ENCODE measurements at places on chromosomes 13 and 19. TPM values are rescaled to one million over a fixed set of nuclear protein-coding genes. Genes with fewer than 3 reads are reported as not detected.

Gene CGB3
- total RNA-seq, result not detected

Gene PCDH20
- 0.19 TPM for total RNA-seq

Gene F2RL3
- not detected for total RNA-seq

Gene ZNF729
- not detected for total RNA-seq

Gene PTH2
- total RNA-seq, result not detected

Gene ZNF772
- total RNA-seq, result 7.0 TPM

Gene CAMSAP3
- 0.41 TPM for total RNA-seq

Gene PCDH17
- 0.34 TPM for total RNA-seq

Gene RETN
- total RNA-seq, result not detected

Gene PRR22
- 1.3 TPM for total RNA-seq

Gene ZNF296
- 0.12 TPM for total RNA-seq

Gene EBI3
- total RNA-seq, result 2.6 TPM

GRCh38 chr19:52170304-52170703, 1.1 kb downstream of the ZNF836 start:
- peaks cover 22% of the 10 kb centered on the region for H3K36me3 ChIP-seq
- H3K27ac ChIP-seq, result peak overlapping the region; percentile 95
- H3K4me1 ChIP-seq, result peaks cover 25% of the 10 kb centered on the region
- no peaks in the 10 kb centered on the region for H3K27me3 ChIP-seq

- H3K27me3 ChIP-seq, result no peaks in the 10 kb centered on the region
- no peak for DNase-seq
- no peak overlapping the region for H3K27ac ChIP-seq
- peaks cover 61% of the 10 kb centered on the region for H3K4me1 ChIP-seq
- no peak overlapping the region for H3K4me3 ChIP-seq
Observed at GRCh38 chr13:77323858-77324257, 3.0 kb downstream of the MYCBP2 start.

DNA sequence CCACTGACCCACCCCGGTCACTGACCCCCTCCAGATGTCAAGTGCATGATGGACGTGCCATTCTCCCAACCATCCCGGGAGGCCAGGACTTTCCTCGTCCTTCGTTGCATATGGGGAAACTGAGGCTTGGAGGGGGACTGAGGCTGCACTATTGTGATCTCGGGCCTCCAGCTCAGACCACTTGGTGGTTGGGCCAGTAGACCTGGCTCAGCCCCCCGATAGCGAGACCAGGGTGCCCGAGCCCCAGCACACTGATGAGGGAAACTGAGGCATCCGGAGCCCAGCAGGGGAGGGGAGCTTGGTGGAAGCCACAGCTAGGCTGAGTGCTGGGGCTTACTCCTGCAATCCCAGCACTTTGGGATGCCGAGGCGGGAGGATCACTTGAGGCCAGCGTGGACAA, 10.4 kb downstream of the EFNA2 start:
- no peak overlapping the region for H3K27ac ChIP-seq
- no peaks in the 10 kb centered on the region for H3K4me1 ChIP-seq
- no peak for DNase-seq
- H3K27me3 ChIP-seq, result peaks cover 2% of the 10 kb centered on the region
- H3K4me3 ChIP-seq, result no peak overlapping the region

GRCh38 chr13:77360032-77360685, 33.3 kb upstream of the MYCBP2 start:
- no peaks in the 10 kb centered on the region for H3K36me3 ChIP-seq
- H3K4me1 ChIP-seq, result no peaks in the 10 kb centered on the region
- peaks cover 6% of the 10 kb centered on the region for H3K27me3 ChIP-seq
- no peak for DNase-seq
- no peak overlapping the region for H3K4me3 ChIP-seq
- H3K27ac ChIP-seq, result no peak overlapping the region

DNA sequence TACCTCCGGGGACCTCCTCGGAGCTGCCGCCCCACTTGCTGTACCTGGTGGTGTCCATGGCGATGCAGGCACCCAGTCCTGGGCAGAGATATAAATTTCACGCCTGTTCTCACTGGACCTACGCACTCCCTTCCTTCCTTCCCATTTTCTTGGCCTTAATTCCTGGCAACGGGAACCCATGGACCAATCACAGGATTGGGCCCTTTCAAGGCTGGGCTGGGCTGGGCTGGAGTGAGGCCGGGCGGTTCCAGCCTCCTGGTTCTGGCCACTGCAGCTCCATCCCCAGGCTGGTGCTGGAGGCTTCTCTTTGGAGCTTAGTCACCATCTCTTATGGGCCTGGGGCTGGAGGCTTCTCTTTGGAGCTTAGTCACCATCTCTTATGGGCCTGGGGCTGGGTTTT, at the start of gene CLEC4G:
Gene CLEC4G (minus strand): TSS at position 66 of the 400 bp plus-strand sequence. CDS start 8 bp downstream, at position 58.
- H3K27ac ChIP-seq, result no peak within 1 kb of the TSS
- peaks cover 59% of the 10 kb centered on the region for H3K27me3 ChIP-seq
- no peaks in the 10 kb centered on the region for H3K36me3 ChIP-seq
- H3K4me3 ChIP-seq, result no peak within 1 kb of the TSS

- H3K36me3 ChIP-seq, result no peaks in the 10 kb centered on the region
- no peak overlapping the region for H3K4me3 ChIP-seq
- no peak for DNase-seq
- H3K27ac ChIP-seq, result no peak overlapping the region
Observed at GRCh38 chr13:19089315-19089714, 92.3 kb downstream of the TUBA3C start.

DNA sequence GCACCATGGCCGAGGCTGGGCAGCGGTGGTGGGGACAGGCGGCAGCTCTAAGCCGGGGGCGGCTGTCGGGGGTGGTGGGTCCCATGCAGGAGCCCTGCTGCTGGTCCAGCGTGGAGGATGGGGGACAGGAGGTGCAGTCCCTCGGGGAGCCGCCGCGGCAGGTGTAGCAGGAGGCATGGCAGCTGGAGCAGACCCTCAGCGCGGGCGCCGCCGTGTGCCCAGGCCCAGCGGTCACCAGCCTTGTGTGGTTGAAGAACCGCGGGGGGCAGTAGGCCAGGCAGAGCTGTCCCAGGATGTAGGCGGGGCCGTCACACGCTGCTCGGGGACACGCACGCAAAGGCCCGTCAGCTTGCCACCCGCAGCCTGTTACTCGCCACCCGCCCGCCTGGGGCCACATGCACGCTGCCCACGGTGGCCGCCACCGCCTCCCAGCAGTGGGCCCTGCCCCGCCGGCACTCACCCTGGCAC, 2.9 kb upstream of the C19orf25 start:
- H3K27me3 ChIP-seq, result no peaks in the 10 kb centered on the region
- peaks cover 16% of the 10 kb centered on the region for H3K4me1 ChIP-seq
- peaks cover 3% of the 10 kb centered on the region for H3K36me3 ChIP-seq

GRCh38 chr13:89790696-89791095, 1556.8 kb upstream of the MIR17HG start:
- H3K4me1 ChIP-seq, result peaks cover 5% of the 10 kb centered on the region
- no peak for DNase-seq
- no peaks in the 10 kb centered on the region for H3K27me3 ChIP-seq

GRCh38 chr13:48476686-48477085, 56.2 kb downstream of the RCBTB2 start:
- no peak overlapping the region for H3K4me3 ChIP-seq
- H3K36me3 ChIP-seq, result peaks cover 10% of the 10 kb centered on the region
- no peaks in the 10 kb centered on the region for H3K27me3 ChIP-seq
- peaks cover 25% of the 10 kb centered on the region for H3K4me1 ChIP-seq
- no peak for DNase-seq

DNA sequence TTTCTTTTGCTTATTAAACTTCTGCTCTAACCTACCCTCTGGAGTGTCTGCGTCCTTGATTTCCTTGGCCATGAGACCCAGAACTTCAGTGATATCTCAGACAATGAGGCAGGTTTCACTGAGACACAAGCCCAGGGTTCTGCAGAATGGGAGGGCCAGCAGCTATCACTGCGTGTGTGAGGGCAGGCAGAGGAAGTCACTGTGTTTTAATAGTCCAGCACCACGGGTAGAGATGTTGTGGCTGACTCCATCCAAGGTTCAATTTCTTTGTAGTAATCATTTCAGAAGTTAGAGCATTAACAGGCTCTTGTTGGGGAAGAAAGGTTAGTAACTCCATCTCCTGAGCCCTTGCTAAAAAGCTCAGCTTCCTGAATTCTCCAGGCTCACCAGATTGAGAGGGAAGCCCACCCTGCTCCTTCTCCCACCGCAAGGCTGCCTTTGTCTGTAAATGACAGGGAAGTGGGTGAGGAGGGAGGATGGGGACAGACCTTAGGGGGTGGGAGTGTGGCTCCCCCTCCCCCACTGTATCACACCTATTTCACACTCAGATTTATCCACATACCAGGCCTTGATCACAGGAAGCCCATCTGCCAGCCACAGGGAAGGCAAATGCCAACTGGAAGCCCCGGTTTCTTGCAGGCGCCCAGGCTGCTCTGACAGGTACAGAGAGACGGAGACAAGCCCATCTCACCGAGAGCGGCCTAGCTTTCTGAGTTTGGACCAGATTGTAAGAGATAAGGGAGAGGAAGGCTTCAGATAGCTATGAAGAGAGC, 2.1 kb downstream of the C19orf12 start:
- H3K27me3 ChIP-seq, result no peaks in the 10 kb centered on the region
- DNase-seq, result no peak

DNA sequence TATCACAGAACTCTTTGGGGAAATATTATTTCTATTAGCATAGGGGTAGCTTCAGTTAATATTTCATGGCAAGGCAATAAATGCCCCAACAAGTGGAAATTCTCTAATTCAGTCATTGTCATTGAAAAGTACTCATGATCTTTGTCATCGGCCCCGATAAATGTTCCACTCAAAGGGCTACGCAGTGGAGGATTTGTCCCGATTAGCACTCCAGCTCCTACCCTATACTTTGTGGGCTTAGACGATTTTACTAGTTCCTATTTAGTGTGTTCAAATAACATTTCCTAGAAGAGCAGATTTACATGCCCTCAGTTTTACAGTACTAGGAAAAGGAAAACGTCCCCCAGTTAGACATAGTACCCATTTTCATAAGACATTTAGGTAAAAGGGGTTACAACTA, 38.0 kb upstream of the ATP12A start:
- DNase-seq, result no peak
- H3K27me3 ChIP-seq, result peaks cover 2% of the 10 kb centered on the region
- no peaks in the 10 kb centered on the region for H3K4me1 ChIP-seq

GRCh38 chr19:35079826-35080225, 35.8 kb upstream of the FXYD3 start:
- peaks cover 16% of the 10 kb centered on the region for H3K27me3 ChIP-seq
- DNase-seq, result no peak
- H3K4me3 ChIP-seq, result no peak overlapping the region
- H3K27ac ChIP-seq, result no peak overlapping the region
- H3K36me3 ChIP-seq, result no peaks in the 10 kb centered on the region

- no peak overlapping the region for H3K27ac ChIP-seq
- no peak overlapping the region for H3K4me3 ChIP-seq
- H3K4me1 ChIP-seq, result no peaks in the 10 kb centered on the region
- no peaks in the 10 kb centered on the region for H3K36me3 ChIP-seq
- DNase-seq, result no peak
- peaks cover 3% of the 10 kb centered on the region for H3K27me3 ChIP-seq
Observed at GRCh38 chr19:29379257-29380021, 146.4 kb upstream of the VSTM2B start.

GRCh38 chr13:37944081-37944868, 74.7 kb upstream of the TRPC4 start:
- H3K4me3 ChIP-seq, result no peak overlapping the region
- H3K27ac ChIP-seq, result no peak overlapping the region
- no peaks in the 10 kb centered on the region for H3K4me1 ChIP-seq
- H3K27me3 ChIP-seq, result peaks cover 2% of the 10 kb centered on the region
- no peak for DNase-seq

DNA sequence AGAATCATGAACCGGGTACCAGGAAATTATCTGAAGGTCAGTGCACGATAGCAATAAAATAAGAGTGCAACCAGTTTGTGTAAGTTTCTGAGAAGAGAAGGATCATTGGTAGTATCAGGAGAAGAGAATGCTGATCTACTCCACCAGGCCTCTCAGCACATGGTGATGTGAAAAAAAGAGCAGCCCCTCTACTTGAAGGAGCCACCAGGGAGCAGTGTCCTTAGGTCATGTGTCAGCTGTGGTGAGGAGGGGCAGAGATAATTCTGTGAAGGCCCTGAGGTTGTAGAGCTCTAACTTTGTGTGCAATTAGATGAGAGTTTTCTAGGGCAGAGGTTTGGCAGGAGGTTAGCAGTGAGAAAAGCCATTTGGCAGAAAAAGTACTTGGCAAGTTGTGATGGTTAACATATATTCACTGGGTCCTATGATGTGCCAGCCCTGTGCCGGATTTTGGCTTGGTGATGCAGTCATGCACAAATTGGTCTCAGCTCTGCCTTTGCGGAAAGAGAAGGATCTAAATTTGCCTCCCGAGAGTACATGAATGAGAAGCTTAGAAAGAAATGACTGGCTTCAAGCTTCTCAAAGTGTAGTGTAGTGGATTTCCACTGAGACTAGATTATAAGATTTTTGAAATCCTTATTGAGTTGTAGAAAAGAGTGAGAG, 19.2 kb upstream of the ZC3H13 start:
- no peak overlapping the region for H3K4me3 ChIP-seq
- no peaks in the 10 kb centered on the region for H3K4me1 ChIP-seq
- peaks cover 1% of the 10 kb centered on the region for H3K27me3 ChIP-seq

DNA sequence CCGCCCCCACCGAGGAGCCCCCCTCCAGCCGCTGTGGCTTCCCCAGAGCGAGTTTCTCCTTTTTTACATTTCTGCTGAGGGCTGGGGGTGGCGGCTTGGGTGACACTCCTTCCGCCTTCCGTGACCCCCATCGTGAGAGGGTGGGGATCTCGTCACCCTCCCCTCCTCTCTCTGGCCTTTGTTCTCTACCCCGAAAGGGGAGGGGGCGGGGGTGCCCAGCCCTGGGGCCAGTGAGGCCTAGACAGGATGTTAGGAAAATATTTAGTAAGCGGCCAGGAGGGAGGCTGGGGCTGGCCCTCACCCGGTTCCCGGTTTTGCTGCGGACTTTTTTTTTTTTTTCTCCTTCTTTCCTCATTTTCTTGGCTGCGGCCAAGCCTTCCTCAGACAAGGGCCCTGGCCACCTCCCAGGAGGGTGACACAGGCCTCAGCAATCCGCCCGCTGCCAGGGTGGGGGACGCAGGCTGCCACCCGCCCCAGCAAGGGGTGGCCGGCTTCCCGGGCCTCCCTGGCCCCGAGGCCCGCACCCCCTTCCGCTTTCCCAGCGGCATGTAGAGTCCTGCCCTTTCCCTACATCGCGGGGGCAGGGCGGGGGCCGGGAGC, 3.9 kb downstream of the MIDN start:
- H3K36me3 ChIP-seq, result peaks cover 23% of the 10 kb centered on the region
- peak overlapping the region; percentile 90 for H3K4me3 ChIP-seq
- H3K4me1 ChIP-seq, result peaks cover 36% of the 10 kb centered on the region
- H3K27ac ChIP-seq, result peak overlapping the region; percentile 92
